Right hindlimb (tissue), 1 donor: ENCODE measurements at places on chromosomes 3 and 15.

DNA sequence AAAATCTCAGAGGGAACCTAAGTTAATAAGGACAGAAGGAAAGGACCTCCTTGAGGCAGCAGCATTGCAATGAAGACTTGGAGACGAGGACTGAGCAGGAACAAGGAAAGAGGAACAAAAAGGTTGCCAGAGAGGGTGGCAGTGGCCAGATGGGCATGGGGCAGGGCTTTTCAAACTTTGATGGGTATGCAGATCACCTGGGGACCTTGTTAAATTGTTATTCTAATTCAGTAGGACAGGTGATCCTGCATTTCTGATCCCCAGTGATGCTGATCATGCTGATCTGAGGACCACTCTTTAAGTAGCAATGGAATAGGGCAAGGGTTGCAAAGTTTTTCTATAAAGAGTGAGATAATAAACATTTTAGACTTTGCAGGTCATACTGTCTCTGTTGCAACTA is 11.1 kb downstream of the COL6A6 start:
- no peak for DNase-seq

DNA sequence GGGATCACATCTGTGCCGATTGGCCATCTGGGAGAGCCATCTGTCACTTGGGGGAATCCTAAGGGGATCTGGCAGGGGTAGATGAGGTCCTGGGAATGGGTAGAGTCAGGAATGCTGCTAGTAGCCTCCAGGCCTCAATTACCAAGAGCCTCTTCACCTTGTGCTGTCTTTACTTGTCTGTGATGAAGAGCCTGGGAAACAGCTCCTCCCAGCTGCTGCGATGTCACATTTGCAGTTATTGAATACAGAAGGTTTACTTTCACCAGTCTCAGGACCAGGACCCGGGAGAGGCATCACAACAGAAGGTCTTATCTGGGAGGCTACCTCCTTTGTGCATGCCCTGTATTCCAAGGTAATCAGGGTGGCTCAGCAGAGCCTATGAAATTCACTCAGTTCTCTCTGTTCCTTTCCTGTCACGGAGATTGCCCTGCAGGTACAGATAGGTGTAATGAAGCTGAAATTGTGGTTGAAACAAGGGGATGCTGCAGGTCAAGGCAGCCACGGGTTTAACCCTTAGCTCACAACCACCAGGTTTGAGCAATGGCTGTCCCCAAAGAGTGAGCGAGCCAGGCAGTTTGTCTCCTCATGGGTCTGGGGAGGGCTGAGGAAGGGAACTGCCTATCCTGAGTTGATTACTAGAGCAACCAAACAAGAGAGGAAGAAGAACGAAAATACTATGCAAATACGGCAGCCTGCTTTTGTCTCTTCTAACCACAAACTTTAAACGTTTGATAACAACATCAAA is 298.9 kb upstream of the RORA start:
- no peak for DNase-seq

DNA sequence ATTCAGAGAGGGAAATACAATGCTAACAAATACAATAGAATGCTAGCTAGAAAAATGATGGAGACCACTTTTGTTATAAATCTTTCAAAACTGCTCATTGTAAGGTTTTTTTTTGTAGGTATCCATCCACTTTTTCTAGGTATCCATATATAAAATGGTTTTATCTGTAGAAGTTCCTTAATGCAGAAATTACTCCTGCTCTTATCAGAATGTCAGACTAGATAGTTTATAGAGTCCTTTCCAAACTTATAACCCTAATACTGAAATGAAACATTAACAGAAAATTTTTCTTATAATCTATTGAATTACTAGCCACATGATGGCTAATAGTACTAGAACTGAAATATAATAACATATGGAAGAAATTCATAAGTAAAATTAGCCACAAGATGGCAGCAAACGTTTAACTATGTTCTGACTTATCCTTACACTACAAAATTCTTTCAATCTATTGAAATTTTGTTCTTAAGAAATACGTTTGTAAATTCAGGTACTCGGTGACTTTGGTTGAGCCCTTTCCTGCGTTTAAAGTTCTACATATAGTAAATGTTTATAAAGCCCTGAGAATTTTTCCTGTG is 58.5 kb downstream of the ECT2 start:
- no peak for DNase-seq

- no peak for DNase-seq
Measured at GRCh38 chr3:113717818-113718217, 21.4 kb upstream of the USF3 start.

- DNase-seq, result no peak
Measured at GRCh38 chr3:45968149-45968548, 24.9 kb downstream of the CXCR6 start.

GRCh38 chr3:41296556-41296955 is 97.3 kb downstream of the CTNNB1 start:
- no peak for DNase-seq

DNA sequence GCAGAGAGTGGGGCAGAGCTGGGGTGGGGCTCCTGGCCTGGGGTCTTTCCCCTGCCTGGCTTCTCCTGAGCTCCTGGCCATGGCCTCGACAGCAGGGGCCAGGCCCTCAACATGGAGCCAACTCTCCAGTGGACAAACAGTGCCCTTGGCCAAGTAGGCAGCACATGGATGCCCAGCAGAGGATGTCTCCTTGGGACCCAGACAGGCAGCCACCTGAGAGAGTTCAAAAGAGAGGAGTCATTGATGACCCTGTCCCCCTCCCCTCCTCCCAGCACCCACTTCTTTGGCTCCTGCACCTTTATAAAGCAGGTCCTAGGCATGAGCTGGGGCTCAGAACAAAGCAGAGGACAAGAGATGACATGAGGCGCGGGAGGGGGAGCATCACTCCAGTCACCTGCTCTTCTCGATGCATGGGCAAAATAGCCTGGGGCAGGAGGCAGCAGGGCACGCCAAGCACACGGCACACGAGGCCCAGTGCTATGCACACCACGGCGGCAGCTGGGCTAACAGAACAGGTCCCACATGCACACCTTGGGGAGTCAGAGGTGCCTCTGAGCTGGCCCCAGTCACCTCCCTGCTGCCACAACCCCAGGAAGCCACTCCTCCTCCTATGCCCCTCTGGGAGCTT is 27.4 kb downstream of the SHISA5 start:
- DNase-seq, result no peak

DNA sequence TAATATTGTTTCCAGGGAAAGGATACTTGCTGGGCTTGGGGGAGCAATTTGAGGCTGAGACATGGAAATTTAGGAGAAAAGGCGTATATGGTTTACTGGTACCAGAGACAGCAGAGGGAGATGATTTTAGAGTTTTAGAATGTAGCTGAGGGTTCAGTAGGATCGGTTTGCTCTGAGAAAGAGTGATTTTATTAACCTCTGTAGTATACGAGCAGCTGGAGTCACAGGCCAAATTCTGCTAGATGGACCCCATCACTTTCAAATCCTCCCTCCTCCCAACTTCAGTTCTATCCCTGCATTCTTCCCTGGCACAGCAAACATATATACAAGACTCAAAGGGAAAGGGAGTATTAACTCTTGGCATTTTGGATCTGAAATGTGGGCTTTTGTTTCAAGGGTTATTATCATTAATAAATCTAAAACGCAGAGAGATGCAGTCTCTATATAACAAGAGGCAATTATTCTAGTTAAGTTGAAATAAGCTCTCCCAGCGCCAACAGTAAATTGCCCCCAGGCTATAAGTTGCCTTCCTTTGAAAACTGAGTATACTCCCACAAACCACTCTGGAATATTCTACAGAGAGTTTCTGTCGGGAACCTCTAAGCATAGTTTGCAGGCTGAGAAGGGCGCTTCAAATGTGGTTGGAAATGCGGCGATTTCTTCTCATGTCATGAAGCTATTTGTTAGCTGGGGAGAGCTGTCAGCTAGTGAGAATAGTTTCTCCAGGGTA is 5.4 kb downstream of the CRABP1 start:
- no peak for DNase-seq

DNA sequence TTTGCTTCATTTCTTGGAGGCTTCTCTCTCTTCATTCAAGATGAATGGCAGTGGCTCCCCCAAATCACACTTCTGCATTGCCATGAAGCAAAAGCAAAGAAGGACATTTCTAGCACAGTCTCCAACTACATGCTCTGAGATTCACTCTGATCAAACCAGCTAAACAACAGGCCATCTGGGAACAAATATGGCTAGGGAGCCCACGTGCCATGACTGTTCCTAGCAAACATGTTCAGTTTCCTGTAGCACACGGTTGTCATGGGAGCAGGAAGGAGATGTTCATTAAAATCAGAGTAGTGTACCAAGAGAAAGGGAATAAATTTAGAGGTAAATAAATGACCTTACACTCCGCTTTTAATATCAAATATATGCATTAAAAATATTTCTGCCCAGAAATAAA is 327.3 kb downstream of the GBE1 start:
- no peak for DNase-seq

DNA sequence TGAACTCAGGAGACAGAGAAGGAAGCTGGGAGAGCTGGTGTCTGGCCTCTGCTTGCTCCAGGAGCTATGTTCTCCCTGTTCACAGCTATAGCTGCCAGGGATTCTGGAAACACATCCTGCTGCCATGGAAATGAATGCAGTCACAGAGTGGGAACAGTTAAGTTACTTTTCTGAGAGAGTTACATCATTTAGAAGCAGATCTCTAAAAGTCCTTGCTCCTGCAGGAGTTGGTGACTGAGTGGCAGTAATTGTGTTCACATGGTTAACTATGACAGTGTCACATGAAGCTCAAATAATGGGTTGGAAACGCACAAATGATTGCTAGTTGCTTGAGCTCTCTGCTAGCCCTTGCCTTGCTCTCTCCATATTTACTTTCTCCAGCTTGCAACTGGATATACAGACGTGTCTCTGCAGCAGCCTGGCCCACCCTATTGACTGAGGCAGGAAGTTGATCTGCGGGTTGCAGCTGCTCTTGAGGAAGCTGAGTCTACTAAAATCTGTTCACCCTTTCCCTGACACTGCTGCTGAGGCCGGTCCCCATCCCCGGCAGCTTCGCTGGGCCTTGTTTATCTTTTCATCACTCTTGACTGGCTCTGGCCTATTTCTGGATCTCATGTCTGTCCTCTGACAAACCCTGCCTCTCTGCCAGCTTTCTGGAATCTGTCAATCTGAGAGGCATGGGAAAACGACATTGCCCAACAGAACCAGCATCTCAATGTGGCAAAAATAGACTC is 16.7 kb upstream of the ISLR start:
- DNase-seq, result peak; percentile 84

GRCh38 chr15:52394118-52394517 is 98.5 kb upstream of the MYO5C start:
- DNase-seq, result no peak

- no peak for DNase-seq
Measured at GRCh38 chr15:75702436-75702835, 10.2 kb downstream of the CSPG4 start.

- no peak for DNase-seq
Measured at GRCh38 chr3:35685153-35685552, 45.8 kb downstream of the ARPP21 start.

GRCh38 chr15:83835479-83835878 is 181.6 kb downstream of the ADAMTSL3 start:
- peak; percentile 71 for DNase-seq

DNA sequence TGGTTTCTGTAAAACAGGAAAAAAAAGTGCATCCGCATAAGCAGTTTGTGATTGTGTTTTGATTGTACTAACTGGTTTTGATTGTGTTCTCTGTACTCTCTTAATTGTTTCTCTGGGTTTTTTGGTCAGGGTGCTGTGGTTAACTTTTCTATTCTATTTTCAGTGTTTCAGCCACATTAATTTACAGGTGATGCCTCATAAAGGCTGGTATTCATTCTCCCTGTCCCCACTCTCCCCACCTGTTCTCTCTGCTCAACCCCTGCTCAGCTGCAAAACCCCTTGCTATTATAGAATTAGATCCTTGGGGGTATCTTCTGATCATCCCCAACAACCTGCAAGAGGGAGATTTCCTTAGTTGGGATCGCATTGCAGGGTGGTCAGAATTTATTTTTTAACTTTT is 285.4 kb upstream of the AZI2 start:
- no peak for DNase-seq

DNA sequence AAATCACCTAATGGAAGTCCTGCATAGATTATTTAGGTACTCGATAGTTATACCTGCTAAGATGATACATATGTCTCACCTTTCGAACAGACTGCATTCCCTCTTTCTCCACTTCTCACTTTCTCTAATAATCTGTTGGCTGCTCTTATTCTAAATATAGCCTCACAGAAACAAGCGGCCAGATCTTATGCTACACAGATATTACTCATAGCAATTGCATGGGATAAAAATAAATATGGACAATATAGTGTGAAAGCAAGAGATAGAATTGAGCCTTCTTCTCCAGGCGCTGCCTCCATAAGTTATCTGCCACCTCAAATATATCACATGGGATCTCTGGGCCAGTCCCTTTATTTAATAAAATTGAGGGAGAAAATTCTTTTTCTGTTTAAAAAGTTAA is 29.5 kb upstream of the TGFBR2 start:
- DNase-seq, result no peak

- DNase-seq, result no peak
Measured at GRCh38 chr3:62210011-62210410, 163.3 kb downstream of the FEZF2 start.

- DNase-seq, result no peak
Measured at GRCh38 chr15:52109559-52110451, 2.8 kb downstream of the BCL2L10 start.

GRCh38 chr3:78348664-78349063 is 1308.8 kb downstream of the ROBO2 start:
- DNase-seq, result no peak

DNA sequence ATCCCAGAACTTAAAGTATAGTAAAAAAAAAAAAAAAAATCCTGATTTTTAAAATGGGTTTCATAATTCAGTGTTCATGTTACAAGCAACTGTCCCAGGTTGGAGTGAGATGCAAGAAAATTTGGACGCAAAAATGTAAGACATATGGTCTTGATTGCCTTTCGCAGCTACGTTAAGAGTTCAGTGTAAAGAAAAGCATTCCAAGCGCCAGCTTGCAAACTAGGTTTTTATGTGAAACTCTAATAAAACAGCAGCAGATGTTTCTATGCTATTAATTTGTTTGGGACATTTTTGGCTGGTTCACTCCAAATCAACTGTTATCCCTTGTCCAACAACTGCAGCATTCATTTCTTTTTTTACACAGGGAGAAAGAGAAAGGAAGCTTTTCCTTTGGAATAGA is 957.8 kb downstream of the ROBO1 start:
- DNase-seq, result peak; percentile 70
